ENCODE measurements at places on chromosomes 3 and 15. TPM values are rescaled to one million over a fixed set of nuclear protein-coding genes. Genes with fewer than 3 reads are reported as not detected.

DNA sequence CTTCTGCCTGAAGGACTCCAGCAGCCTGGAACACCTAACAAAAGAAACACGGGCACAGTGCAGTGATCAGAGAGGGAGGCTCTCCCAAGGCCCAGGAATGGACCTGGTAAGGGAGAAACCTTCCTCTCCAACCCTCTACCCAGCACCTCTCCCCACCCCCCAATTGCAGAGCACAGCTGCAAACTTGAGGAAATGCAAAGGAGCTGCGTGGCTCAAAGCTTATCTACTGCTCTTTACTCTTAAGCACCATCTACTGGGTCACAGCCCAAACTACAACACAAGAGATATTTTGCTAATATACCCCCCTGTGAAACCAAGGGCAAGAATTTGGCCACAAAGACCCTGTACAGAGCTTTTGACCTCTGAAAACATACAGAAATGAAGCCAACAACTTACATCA is 328.3 kb downstream of the OXSM start:
- no peak overlapping the region for H3K4me3 ChIP-seq
- H3K36me3 ChIP-seq = no peaks in the 10 kb centered on the region
- H3K4me1 ChIP-seq = no peaks in the 10 kb centered on the region
- H3K27ac ChIP-seq = no peak overlapping the region
- no peaks in the 10 kb centered on the region for H3K27me3 ChIP-seq

DNA sequence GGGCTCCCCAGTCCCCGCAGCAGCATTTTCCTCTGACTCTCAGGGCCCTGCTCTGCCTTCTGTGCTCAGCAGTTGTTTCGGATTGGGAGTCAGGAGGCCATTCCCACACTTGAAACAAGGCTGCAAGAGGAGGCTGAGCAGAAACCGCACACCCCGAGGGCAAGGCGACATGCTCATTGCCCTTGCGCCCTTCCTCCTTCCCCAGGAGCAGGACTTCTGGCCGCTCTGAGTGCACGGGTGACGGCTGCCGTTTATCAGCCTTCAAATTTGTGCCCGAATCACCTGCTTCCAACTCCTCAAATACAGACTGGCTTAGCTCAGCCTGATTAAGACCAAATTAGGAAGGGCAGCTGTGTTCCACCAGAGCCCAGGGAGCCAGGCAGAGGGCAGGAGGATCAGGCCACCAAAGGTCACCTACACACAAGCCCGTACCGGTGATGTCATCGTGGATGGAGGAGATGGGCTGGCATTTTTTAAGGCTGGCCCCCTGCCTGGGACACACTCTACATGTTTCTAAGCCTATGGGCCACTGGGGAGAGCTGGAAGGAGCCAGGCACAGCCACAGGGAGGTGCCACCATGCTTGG is 38.1 kb downstream of the TM2D3 start:
- H3K27me3 ChIP-seq = no peaks in the 10 kb centered on the region
- H3K4me1 ChIP-seq = no peaks in the 10 kb centered on the region
- H3K36me3 ChIP-seq = no peaks in the 10 kb centered on the region
- no peak overlapping the region for H3K4me3 ChIP-seq
- no peak overlapping the region for H3K27ac ChIP-seq

DNA sequence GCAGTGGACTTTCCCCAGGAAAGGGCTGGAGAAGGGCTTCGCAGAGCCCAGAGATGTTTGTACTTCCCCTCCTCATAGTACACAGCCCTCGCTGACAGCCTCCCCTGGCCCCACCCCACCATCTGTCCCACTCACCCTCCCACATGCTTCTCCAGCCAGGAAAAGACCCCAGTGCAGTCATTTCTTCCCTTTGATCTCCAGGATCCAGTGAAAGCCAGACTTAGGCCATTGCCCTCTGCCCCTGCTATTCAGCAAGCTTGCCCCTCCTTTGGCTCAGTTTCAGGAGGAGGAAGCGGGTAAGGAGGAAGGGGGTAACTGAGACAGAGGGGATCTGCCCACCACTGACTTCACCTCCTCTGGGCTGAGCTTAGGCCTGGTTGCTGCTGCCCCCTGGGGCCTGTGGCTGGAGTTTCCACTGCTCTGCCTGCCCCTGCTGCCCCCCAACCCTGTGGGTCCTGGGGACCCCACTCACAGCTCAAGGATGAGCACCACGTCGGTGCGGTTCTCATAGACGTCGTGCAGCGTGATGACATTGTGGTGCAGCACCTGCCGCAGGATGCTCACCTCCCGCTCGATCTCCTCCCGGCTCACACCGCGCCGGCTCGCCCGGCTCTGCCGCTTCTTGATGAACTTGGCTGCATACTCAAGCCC is 63.1 kb downstream of the DAPK2 start:
- peaks cover 17% of the 10 kb centered on the region for H3K4me1 ChIP-seq
- no peaks in the 10 kb centered on the region for H3K27me3 ChIP-seq
- no peak for DNase-seq
- no peak overlapping the region for H3K4me3 ChIP-seq
- no peaks in the 10 kb centered on the region for H3K36me3 ChIP-seq
- no peak overlapping the region for H3K27ac ChIP-seq

- no peak overlapping the region for H3K27ac ChIP-seq
- no peaks in the 10 kb centered on the region for H3K4me1 ChIP-seq
- peaks cover 72% of the 10 kb centered on the region for H3K27me3 ChIP-seq
- H3K36me3 ChIP-seq = no peaks in the 10 kb centered on the region
These were observed 57.4 kb upstream of the TMEM158 start for GRCh38 chr3:45283471-45283870.

The PCLAF gene
- 139 TPM for total RNA-seq

DNA sequence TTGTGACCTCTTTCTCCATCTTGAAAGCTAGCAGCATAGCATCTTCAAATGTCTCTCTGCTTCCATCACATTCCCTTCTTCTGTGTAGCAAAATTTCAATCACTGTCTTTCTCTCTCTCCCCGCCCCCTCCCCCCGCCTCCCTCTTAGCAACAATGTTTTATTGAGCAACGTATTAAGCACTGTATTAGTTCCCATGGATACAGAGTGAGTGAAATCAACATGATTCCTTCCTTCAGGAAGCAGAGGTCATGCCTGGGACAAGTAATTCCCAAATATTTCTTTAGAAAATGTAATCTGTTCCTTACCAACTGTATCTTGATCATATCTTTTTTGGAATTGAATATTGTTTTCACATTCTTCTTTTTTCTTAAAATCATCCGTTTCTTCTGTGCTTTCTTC is 373.7 kb upstream of the NECTIN3 start:
- peaks cover 3% of the 10 kb centered on the region for H3K27me3 ChIP-seq
- H3K27ac ChIP-seq = no peak overlapping the region
- H3K4me1 ChIP-seq = no peaks in the 10 kb centered on the region

The SEMA5B gene
- total RNA-seq = not detected

The ROPN1B gene
- not detected for total RNA-seq

DNA sequence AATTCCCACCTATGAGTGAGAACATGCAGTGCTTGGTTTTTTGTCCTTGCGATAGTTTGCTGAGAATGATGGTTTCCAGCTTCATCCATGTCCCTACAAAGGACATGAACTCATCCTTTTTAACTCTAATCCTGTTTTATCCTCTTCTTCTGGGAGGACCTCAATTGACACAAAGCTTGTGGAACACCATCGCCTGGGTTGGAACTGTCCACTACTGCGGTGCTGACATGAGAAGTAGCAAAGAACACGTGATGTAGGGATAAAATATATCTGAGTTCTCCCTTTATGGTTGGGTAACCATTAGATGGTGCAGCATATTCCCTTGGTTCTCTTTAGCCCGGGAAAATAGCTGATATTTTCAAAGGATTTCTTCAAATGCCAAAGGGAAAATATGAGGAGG is 105.3 kb upstream of the TOPAZ1 start:
- DNase-seq = no peak
- peaks cover 33% of the 10 kb centered on the region for H3K27me3 ChIP-seq
- H3K27ac ChIP-seq = no peak overlapping the region
- peaks cover 4% of the 10 kb centered on the region for H3K4me1 ChIP-seq

- peaks cover 30% of the 10 kb centered on the region for H3K36me3 ChIP-seq
- H3K27me3 ChIP-seq = no peaks in the 10 kb centered on the region
- no peak overlapping the region for H3K27ac ChIP-seq
- H3K4me1 ChIP-seq = no peaks in the 10 kb centered on the region
- DNase-seq = no peak
- H3K4me3 ChIP-seq = no peak overlapping the region
These were observed 18.4 kb downstream of the LARS2 start for GRCh38 chr3:45406772-45407171.

DNA sequence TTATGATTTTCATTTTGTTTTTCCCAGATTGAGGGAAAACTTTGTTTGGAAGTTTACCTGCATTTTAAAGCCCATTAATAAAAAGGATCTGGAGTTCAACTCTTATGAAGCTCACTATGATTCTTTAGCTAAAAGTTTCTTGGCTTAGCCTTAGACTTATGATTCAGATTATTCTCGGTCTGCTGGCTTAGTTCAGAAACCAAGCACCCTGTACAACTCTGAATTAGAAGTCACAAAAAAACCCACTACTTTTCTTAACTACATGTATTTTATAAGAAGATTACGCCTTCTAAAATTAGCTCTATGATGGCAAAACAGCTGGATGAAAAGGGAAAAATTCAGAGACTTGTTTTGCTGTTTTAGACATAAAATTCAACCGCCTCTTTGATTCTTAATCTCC is 14.3 kb upstream of the DENND4A start:
- peak overlapping the region; percentile 80 for H3K27ac ChIP-seq
- H3K4me1 ChIP-seq = peaks cover 40% of the 10 kb centered on the region
- no peaks in the 10 kb centered on the region for H3K27me3 ChIP-seq
- H3K36me3 ChIP-seq = peaks cover 5% of the 10 kb centered on the region
- peak overlapping the region; percentile 79 for H3K4me3 ChIP-seq

- no peak overlapping the region for H3K4me3 ChIP-seq
- H3K36me3 ChIP-seq = peaks cover 8% of the 10 kb centered on the region
- H3K27ac ChIP-seq = no peak overlapping the region
- DNase-seq = no peak
These were observed 20.0 kb upstream of the TMOD3 start for GRCh38 chr15:51809457-51809856.

The MED12L gene
- total RNA-seq = 3.2 TPM

The MYL3 gene
- total RNA-seq = not detected

DNA sequence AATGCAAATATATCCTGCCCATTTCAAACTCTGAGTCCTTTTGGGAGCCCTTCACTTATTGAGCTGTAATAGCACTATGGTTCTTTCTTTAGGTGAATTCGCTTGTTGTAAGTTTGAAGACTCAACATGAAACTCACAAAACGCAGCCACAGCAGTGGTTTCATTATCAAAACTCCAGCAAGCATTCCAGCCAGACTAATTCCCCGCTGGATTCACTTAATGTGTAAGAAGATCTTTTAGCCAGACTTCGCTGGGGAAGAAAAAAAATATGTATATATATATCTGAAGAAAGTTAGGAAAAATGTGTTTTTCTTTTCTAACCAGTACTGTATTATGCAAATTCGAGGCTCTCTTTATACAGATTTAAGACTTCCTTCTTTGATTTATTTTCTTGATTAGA is 241.1 kb downstream of the WNT5A start:
- H3K27me3 ChIP-seq = no peaks in the 10 kb centered on the region
- H3K4me3 ChIP-seq = no peak overlapping the region
- no peaks in the 10 kb centered on the region for H3K36me3 ChIP-seq
- no peak for DNase-seq
- H3K4me1 ChIP-seq = no peaks in the 10 kb centered on the region
- H3K27ac ChIP-seq = no peak overlapping the region

The PLA2G4E gene
- total RNA-seq = 0.05 TPM

- DNase-seq = no peak
- H3K4me3 ChIP-seq = no peak overlapping the region
- no peaks in the 10 kb centered on the region for H3K4me1 ChIP-seq
These were observed 350.3 kb upstream of the ATP10A start for GRCh38 chr15:26213427-26213826.

The IL20RB gene
- 1.7 TPM for total RNA-seq

Data from activated CD8-positive, alpha-beta memory T cell treated with anti-CD3 and anti-CD28 coated beads, Interleukin-2, amount 10 ng/mL, durations not matched to agents 7 days and 5 days (primary cell).